ENCODE measurements at places on chromosomes 1 and 21.
A peak's percentile ranks its signal among the peaks of the same experiment; 100 is the strongest.

DNA sequence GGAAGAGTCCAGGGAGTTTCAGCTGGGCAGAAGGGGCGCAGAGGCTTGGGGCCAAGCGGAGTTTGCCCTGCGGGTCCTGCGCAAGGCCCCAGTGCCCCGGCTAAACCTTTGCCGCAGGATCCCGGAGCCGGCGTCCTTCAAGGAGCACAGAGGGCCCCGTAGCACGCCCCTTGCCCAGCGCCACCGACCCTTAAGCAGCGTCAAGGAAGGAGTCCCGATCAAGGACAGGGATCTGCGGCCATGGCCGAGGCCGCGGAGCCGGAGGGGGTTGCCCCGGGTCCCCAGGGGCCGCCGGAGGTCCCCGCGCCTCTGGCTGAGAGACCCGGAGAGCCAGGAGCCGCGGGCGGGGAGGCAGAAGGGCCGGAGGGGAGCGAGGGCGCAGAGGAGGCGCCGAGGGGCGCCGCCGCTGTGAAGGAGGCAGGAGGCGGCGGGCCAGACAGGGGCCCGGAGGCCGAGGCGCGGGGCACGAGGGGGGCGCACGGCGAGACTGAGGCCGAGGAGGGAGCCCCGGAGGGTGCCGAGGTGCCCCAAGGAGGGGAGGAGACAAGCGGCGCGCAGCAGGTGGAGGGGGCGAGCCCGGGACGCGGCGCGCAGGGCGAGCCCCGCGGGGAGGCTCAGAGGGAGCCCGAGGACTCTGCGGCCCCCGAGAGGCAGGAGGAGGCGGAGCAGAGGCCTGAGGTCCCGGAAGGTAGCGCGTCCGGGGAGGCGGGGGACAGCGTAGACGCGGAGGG lies 520 bp downstream of the CLIC6 start:
- no peak for DNase-seq

DNA sequence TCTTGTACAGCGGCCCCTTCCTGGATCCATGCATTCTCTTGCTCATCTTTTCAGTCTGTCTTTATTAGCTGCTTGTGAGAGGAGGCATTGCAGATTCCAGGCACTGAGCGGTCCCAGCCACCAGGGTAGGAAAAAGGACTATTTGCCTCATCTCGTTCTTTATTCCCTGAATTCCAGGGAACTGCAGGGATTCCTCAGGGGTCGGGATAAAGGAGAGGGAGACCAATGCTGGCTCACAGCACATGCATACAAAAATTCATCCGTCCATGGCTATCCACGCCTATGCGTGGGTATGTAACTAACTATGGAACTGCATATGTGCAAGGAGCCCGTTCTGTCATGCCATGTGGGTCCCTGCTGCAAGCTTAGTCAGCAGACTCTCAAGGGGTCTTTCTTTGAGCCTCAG lies 879 bp upstream of the PLPPR5 start:
- DNase-seq: no peak

DNA sequence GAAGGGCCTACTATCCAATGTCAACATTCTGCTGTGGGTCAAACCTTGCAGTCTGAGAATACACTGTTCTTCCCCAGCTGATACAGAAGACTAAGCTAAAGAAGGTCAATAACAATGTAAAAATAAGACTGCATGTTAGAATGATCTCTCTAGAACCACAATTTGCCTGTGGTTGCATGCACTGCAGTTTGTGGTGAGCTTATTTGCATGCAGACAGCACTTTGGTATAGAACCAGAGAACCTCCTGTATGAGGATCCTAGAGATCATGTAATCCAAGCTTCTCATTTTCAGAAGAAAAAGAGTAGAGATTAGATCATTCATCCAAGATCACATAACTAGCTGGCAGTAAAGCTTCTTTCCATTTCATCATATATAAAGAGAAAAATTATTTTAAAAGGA lies 15.8 kb downstream of the SYNJ1 start:
- no peak for DNase-seq

DNA sequence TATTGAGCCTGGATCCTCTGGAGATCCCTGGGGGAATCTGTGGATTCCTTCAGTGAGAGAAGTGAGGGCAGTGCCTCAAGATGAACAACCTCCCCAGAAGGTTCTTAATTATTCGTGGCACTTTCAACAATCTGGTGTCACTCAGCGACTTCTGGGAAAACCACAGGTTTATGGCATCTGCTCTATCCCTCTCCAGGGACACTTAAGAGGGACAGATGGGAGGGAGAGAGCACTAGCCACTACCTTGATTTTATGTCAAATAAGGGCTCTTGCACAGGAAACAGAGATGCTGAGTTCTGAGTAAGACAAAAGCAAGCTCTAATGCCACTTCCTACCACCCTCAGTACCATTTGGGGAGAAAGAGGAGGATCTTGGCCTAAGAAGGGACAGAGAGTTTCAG lies 21.2 kb upstream of the CHI3L1 start:
- DNase-seq: no peak

GRCh38 chr21:43196826-43197225 lies 28.0 kb downstream of the CRYAA start:
- peak; percentile 58 for DNase-seq

- DNase-seq: no peak
Observed at GRCh38 chr1:2204415-2205190, 10.0 kb upstream of the FAAP20 start.

- peak; percentile 76 for DNase-seq
Observed at GRCh38 chr1:164602101-164602422, 43.1 kb downstream of the PBX1 start.

- no peak for DNase-seq
Observed at GRCh38 chr1:52288286-52288685, 77.7 kb downstream of the CC2D1B start.

- no peak for DNase-seq
Observed at GRCh38 chr1:11685210-11685752, 4.3 kb upstream of the MAD2L2 start.

DNA sequence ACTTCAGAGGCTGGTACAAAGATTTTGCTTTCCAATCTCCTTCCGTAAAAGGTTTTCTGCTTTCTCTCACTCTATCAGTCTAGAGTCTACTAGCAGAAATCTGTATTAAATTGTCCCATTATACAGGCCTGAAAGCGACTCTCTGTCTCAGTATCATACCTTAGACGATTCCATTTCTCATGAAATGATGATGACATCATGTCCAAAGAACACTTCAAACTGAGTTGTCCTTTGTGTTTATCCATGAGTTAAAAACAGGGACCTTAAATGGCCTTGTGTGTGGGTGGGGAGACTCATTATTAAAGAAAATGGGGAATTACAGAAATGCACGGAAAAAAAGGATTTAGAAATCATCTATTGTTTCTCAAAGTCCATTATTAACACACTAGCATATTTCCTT lies 21.0 kb upstream of the SLC44A3 start:
- DNase-seq: no peak

DNA sequence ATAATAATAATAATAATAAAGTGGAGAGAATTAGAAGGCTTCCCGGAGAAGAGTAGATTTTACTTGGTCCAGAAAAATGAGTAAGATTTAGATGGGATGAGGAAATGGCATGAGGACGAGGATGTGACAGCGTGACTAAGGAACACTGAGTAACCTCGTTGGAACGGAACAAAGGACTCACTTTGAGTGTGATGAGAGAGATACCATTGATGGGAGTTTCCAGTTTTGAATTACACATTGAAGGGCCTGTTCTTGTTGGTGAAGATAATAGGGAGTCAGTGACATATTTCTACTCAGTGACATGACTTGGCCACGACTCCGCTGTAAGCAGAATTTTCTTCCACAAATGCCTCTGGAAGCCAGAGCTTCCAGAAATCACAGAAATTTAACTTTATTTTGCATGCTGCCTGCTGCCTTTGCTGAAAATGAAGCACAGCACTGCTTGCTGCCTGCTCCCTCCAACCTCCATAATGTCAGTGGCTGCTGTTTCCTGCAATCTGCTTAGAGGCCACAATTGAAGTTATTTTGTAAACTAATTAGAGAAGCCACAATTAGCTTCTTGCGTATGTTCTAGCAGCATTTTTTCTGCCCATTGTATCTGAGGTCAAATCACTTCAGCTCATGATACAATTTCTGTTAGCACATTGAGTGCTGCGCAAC lies 33.7 kb upstream of the FBXO28 start:
- peak; percentile 1 for DNase-seq

DNA sequence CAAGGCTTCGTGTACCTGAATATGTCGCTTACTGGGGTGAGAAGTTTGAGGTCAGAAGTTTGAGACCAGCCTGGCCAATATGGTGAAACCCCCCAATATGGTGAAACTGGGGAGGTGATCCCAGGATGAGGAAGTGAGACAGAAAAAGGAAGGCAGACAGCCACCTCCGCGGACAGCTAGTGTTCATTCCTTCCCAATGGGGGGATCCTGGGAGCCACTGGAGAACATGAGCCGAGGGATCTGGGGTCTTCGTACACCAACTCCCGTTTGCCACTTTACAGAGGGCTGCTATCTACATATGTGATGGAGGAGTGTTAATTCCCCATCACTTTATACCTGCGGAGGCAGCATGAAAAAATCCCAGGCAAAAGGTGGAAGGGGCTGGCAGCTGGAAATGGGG lies 19.6 kb upstream of the IFFO2 start:
- no peak for DNase-seq

DNA sequence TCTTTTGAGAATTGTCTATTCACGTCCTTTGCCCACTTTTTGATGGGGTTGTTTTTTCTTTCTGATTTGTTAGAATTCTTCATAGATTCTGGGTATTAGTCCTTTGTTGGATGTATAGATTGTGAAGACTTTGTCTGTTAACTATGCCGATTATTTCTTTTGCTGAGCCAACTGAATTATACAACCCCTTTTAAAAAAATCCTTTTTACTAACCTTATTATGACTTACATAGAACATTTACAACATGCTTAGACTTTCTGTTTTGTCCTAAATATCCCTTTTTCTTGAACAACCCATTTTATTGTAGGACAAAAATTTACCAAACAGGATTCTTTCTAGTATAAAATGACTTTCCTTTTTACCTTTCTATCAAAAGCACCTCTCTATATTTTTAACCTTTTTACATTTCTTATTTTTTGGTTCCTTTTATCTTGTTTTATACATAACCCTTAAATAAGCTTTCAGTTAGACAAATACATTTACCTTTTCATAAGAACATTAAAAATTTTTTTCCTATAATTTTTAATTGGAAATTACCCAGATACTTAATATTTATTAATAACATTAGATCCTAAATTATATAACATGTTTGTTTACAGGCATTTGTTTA lies 70.4 kb upstream of the TTLL7 start:
- DNase-seq: no peak

DNA sequence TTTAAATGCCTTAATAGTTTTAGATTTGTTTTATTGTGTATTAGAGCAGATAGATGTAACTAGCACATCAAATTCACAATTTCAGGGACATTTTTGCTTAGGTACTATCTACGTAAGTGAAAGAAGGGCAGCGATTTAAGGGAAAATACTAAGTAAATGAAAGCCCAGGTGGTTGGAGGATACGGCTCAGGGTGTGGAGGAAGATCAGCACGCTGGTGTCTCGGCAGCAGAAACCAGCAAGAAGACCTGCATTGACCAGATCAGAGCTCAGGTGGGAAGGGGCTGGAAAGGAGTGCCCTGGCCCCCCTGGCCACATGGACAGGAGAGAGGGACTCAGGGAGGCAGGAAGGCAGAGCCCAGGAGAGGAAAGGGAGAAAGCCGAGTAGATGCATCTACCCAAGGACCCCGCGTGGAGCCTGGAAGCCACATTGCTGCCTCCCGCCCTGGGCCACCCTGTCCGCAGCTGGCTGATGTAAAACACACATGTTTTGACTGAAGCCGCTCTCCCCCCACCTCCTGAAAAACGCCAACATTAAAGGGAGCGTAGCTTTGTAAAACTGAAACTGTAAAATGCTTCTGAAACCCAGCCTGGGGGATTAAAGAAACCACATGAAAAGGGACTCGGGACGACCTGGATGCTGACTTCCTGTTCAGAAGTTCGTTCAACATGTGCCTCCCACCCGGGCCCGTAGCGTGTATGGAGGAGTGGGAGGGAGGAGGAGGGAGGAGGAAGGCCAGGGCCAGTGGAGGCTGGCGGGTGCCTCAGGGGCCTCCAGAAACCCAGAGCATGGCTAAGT lies 72.6 kb upstream of the TARDBP start:
- no peak for DNase-seq

DNA sequence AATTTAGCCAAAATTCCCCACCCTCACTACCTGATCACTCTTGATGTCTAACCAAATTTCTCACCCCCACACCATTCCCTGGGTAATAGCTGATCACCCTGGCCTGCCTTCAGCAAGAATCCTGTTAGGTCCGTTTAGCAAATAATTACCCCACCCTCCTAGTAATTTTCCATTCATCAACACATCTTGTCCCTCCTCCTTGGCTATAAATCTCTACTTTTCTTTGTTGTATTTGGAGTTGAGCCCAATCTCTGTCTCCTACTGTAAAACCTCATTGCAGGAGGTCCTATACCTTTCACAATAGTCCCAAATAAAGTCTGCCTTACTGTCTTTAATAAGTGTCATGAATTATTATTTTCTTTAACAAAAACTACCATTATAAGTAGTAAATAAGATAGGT lies 6.9 kb upstream of the PRKAA2 start:
- no peak for DNase-seq

DNA sequence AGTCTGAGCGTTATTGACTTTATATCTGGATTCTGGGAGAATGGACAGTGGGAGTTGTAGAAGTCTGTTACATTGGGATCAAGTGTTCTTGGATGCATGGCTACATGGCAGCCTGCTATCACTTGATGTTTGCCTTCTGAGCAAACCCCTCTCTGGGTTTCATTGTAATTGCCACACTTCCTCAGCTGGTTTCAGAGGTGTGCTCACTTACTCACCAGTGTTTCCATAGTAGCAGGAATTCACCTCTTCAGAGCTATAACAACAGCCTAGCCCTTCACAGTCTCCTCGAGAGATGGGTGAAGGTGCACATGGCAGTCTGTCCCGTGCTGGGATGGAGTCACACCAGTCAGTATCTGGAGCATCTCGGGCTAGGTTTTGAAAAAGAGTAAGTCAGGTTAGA lies 2.6 kb downstream of the ZP4 start:
- DNase-seq: no peak

DNA sequence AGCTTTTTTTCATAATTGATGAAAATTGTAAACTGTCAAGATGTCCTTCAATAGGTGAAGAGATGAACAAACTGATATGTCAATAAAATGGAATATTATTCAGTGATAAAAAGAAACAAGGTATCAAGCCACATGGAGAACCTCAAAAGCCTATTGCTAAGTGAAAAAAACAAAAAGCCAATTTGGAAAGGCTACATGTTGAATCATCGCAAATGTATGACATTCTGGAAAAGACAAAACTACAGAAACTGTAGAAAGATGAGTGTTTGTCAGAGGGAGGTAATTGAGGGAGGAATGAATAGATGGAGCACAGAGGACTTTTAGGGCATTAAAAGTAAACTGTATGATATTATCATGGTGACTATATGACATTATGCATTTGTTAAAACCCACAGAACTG lies 34.5 kb upstream of the USP25 start:
- DNase-seq: no peak

- DNase-seq: no peak
Observed at GRCh38 chr1:18946550-18947381, 9.7 kb downstream of the IFFO2 start.

- DNase-seq: no peak
Observed at GRCh38 chr1:201944639-201945038, 1.7 kb downstream of the LMOD1 start.
